Effector memory CD4-positive, alpha-beta T cell (primary cell): ENCODE measurements at places on chromosomes 2 and 18.

DNA sequence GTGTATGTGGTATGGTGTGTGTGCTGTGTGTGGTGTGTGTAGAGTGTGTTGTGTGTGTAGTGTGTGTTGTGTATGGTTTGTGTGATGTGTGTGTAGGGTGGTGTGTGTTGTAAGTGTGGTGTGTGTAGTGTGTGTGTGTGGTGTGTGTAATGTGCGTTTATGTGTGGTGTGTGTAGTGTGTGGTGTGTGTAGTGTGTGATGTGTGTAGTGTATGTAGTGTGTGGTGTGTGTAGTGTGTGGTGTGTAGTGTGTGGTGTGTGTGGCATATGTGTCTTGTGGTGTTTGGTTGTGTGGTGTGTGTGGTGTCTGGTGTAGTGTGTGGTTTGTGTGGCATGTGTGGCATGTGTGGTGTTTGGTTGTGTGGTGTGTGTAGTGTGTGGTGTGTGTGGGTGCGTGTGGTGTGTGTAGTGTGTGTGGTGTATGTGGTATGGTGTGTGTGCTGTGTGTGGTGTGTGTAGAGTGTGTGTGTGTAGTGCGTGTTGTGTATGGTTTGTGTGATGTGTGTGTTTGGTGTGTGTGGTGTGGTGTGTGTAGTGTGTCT, 4.0 kb upstream of the RTP5 start:
- DNase-seq = no peak

- no peak for DNase-seq
Measured at GRCh38 chr18:57793302-57793986, 9.7 kb downstream of the ATP8B1 start.

DNA sequence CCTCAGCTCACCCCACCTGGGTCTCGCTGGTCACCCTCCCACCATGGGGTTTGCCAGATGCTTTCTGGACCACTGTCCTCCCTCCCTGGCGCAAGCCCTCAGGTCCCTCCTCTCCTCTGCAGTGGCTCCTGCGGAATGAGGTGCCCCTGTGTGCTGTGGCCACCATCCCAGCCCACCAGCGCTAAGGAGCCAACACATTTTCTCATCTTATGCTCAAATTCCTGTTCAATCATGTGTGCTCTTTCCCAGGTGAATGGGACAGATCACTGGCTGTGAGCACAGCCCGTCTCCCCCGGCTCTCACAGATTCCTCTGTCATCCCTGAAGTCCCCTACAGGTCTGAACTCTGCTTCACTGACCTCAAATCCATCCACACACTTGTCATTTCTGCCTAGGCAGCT, 15.2 kb upstream of the CCDC74B start:
- no peak for DNase-seq

GRCh38 chr2:84792856-84793522, 87.9 kb downstream of the TRABD2A start:
- no peak for DNase-seq

DNA sequence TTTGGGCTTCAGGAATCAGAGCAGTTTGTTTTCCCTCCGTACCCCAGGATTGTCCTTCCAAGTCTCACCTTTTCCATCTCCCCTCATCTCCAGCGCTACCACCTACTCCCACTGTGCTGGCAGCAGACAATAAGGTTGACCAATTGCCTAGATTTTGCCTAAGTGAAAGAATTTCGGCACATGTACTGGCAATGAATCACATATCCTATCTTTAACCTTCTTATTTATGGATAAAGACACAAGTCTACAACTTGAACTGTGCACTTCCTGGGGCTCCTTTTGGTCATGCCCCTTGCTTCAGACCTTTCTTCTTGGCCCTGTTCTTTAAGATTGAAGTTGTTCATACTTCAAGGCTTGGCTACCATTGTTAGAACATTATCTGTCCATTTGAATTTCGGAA, 71.4 kb downstream of the KCMF1 start:
- DNase-seq = no peak

DNA sequence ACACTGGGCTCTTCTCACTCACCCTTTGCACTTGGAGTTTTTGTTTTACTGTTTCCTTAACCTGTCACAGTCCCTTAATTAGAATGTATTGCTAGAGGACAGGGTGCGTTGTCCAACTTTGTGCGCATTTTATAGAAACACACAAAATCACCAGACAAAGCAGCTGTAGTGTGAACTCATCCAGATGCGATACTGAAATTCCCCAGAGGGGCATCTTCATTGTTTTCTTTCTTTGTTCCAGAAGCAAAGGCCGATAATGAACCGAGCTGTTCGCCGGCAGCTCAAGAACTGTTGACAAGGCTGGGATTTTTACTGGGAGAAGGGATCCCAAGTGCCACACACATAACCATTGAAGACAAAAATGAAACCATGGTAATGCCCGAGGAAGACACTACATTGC, 137.6 kb downstream of the WDSUB1 start:
- no peak for DNase-seq

- DNase-seq = no peak
Measured at GRCh38 chr2:121455446-121455845, 75.2 kb upstream of the RNU4ATAC start.

DNA sequence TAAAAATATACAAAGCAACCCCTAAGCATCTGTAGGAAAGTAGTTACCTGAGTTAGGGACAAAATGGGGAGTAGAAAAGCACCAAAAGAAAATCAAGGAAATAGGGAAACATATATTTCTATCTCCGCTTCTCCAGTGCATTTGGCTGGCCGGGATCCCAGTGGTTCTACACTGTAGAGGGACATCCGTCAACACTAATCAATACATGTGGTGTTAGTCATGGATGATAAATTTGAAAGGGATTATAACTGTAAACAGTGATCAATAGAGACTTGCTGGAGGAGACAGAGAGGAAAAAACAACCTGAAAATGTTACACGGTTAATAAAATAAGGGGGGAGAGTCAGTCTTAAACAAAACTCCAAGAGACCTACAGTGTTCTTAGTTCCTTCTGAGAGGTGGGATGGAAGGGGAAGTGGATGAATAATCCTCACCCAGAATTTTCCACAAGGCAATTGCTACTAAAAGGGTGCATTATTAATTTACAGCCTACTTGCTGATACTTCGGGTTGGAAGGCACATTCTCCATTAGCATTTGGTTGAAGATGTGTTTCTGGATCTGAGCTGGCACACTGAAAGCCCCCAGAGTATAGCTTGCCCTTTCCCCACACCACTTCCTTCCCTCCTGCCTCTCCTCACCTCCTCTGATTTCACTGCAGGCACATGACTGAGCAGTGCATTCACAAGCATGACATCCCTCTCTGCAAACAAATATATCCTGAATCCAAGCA, 530.0 kb downstream of the BCL11A start:
- no peak for DNase-seq

GRCh38 chr2:28232295-28232694, 160.4 kb upstream of the FOSL2 start:
- no peak for DNase-seq

DNA sequence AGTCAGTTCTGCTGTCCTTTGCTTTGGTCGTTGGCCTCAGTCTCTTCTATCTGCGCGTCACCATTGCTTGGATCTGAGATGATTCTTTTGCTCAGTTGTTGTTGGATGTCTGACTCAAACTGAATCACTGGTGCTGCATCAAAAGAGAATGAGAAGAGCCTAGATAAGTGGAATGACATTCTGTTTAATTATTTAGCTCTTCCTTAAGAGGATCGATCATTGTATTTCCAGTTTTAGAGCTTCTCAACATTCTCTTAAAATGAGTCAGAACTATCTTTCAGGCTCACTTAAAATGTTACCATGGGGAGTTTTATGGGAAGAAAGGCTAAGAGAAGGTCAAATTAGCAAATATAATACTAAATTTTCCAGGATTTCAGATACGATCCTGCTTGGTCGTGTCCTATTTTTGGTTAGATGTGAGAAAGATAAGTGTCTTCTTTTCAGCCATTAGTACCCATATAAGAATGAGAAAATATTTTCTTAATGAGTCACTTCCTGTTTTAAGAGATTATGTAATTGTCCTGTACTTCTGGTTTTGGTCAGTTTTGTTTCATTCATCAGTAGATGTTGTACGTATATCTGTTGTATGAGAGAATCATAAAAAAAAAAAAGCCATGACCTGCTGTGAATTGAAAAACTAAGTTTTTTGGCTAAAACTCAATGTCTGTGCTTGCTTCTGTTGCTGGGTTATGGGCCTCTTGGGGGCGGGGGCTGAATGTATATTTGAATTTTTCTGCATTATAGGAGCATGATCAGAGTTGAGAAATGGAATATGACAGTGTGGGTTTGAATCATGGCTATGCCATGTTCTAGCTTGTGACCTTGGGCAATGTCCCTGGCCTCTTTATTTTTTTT, 31.6 kb upstream of the CASP10 start:
- DNase-seq = no peak

- DNase-seq = no peak
Measured at GRCh38 chr18:8455661-8456614, 153.3 kb upstream of the RAB12 start.

DNA sequence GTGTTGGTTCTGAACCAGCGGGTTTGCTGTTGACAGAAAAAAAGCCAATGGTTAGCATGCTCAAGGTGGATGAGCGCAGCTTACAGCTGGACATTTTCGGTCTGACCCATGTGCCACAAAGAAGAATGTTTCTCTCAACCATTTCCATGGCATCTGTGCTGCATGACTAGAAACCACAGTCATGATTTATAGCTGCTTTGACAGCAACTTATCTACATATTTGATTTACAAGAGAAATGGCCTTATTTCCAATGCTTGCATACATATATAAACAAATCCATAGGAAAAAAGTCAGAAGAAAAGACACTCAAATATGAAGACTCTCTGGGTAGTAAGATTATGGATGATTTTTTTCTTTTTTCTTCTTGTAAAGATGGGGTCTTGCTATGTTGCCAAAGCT, 98.2 kb downstream of the DYNC1I2 start:
- DNase-seq = no peak

GRCh38 chr2:45218931-45219339, 209.7 kb upstream of the SIX2 start:
- no peak for DNase-seq

DNA sequence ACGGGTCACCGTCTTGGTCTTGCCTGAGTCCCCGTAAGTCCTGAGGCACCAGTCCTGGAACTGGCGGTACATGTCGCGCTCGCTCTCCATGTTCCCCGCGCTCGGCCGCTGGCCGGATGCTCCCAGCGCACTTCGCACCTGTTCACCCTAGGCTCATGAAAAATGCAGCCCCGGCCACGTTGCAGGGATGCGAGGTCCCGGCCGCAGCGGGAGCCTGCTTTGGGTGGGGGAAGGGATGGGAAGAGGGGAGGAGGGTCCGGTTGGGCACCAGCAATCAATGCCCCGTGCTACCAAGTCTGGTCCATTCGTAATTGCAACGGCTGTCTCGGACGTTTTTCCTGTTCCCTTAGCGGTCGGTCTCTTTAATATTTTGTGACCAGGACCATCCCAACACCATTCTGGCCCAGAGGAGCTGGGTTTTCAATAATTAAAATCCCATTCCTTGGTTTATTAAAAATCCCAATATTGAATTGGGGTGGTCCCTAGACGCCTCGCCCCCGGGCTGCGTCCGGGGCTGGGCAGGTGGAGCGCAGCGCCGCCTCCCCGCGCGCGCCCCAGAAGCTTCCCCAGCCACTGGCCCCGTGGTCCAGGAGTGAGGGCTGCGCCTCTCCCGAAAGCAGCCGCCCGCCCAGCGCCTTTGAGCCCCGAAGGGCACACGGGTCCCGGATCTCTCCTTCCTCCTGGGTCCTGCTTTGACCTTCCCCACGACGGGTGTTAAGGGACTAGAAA, 1.4 kb downstream of the NOL4 start:
- no peak for DNase-seq

DNA sequence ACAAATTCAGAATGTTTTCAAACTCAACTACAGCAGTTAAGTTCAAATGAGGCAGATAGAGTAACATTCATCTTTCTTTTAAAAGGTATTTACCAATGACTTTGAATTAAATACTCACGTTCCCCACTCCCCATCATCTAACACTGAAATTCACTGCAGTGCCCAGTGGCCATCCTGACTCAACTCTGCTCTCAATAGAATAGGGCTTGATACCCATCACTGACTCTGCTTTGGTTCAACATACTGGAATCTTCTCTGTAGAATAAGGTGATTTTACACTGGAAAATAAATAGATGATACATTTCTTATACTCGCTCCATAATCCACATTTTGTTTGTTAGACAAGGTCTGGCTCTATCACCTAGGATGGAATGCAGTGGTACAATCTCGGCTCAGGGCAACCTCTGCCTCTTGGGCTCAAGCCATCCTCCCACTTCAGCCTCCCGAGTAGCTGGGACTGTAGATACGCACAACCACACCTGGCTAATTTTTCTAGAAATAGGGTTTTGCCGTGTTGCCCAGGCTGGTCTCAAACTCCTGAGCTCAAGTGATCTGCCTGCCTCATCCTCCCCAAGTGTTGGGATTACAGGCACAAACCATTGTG, 66.4 kb downstream of the PRPF40A start:
- DNase-seq = no peak

GRCh38 chr2:68059784-68060525, 2.8 kb downstream of the C1D start:
- DNase-seq = no peak

DNA sequence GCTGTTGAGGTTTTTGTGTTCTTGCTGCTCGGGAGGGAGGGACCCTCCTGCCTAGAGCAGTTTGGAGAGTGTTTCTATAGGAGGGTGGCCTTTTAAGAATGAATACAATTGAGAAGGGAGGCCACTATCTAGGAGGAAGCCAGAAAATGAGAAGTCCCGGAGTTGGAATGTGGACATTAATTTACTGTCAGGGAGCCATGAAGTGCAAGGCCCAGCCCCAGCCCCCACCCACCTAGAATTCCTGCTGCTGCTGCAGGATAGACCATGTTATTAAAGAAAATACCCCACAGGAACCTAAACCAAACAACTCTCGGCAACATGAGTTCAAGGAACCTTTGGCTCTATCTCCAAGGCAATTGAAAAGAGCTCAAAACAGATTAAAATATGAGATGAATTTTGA, 46.0 kb downstream of the ZBTB7C start:
- DNase-seq = no peak

- no peak for DNase-seq
Measured at GRCh38 chr2:120863146-120863545, 127.5 kb downstream of the GLI2 start.

DNA sequence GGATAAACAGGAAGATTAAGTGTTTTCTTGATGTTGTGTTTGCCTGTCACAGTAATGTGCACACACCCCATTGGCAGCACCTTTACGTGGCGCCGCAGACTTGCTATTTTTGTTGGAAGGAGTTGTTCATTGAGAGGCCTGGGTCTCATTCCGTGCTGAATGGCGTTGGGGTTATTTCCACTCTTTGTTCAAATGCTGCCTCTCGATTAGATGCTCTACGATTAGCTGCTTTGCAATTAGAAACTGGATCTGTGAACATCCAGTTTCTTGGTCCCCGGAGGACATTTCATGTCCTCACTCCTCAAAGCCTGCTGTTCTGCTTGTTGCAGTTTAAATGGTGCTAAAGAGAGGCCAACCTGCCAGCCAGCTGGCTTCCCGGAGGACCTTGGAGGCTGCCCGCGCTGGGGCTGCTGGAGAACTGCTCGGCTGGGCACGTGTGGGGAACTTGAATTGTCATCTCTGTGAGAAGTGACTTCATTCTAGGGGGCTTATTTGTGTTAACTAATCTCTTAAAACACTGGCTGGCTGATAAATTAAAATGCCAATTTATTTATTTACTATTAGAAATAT, 117.4 kb upstream of the NABP1 start:
- no peak for DNase-seq
